B cell (primary cell): ENCODE measurements at places on chromosomes 2 and 18. TPM values are rescaled to one million over a fixed set of nuclear protein-coding genes. Genes with fewer than 3 reads are reported as not detected.

Gene FTCDNL1
- 1.6 and 1.9 TPM in 2 replicates for total RNA-seq

Gene RAB1A
- total RNA-seq = 42.2 and 43.7 TPM in 2 replicates

Gene GPAT2
- total RNA-seq = 2.5 and 3.6 TPM in 2 replicates

Gene SCG2
- 0.27 and 0.44 TPM in 2 replicates for total RNA-seq

Gene SETBP1
- total RNA-seq = 129 and 141 TPM in 2 replicates

Gene ABCG5
- total RNA-seq = not detected in 2 replicates

Gene DUSP11
- 42.2 and 43.0 TPM in 2 replicates for total RNA-seq

Gene CRYGD
- total RNA-seq = not detected in 2 replicates

Gene IFIH1
- 54.8 and 59.7 TPM in 2 replicates for total RNA-seq

Gene DTYMK
- 20.7 and 26.3 TPM in 2 replicates for total RNA-seq

Gene HOXD3
- not detected in 2 replicates for total RNA-seq

Gene ZBTB7C
- not detected in 2 replicates for total RNA-seq

Gene PLEKHH2
- total RNA-seq = 0.17 and 0.58 TPM in 2 replicates

Gene MEP1B
- not detected in 2 replicates for total RNA-seq
